ENCODE measurements at places on chromosomes 12 and 14.

DNA sequence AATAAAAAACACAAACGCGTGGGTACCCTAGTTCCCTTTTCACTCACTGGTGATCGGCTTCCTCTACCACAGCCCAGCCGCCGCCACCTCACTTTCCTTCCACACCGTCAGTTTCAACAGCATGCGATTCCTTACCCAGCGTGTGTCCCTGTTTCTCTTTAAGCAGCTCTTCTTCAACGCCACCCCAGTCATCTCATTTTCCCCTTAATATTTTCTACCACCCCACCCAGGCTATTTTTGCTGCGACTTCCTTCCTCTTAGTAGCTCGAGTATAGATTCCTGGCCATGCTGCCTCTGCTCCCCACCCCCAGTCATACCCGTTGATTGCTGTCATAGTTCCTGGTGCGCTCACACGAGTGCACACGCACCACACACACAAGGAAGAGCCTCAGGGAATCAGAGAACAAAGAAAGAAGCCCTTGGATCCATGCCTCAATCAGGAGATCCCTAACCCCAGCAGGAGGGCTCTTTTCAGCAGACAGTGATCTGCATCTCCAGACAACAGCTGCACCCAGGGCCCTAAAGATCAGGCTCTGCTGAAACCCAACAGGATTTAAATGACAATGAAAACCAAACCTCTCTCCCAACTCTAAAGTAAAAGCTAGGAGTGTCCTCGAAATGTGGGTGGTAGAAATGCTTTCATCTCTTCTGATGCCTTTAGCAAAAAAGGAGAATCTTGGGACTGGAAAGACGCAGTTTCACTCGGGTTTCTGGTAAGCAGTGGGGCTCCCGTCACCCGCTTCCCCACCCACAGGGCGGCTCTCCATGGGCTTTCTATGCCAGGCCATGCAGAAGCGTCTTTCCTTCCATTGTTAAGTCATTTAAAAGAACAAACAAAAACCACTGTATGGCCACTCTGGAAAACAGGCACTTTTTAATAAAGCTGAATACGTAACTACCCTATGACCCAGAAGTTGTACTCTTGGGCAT lies 23.8 kb downstream of the VPS37B start:
- DNase-seq, result no peak

DNA sequence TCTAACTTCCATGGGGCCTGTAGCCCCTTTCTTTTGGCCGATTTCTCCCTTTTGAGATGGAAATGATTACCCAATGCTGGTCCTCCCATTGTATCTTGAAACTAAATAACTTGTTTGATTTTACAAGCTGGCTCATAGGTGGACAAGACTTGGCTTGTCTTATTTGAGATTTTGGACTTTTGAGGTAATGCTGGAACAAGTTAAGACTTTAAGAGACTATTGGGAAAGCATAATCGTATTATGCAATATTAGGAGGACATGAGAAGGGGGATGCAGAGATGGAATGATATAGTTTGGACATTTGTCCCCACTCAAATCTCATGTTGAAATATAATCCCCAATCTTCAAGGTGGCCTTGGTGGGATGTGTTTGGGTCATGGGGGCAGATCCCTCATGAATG lies 49.2 kb upstream of the LYZ start:
- DNase-seq, result no peak

GRCh38 chr12:34346372-34347034 lies 324.2 kb downstream of the ALG10 start:
- DNase-seq, result no peak

GRCh38 chr12:59927032-59927431 lies 331.2 kb downstream of the SLC16A7 start:
- DNase-seq, result no peak

DNA sequence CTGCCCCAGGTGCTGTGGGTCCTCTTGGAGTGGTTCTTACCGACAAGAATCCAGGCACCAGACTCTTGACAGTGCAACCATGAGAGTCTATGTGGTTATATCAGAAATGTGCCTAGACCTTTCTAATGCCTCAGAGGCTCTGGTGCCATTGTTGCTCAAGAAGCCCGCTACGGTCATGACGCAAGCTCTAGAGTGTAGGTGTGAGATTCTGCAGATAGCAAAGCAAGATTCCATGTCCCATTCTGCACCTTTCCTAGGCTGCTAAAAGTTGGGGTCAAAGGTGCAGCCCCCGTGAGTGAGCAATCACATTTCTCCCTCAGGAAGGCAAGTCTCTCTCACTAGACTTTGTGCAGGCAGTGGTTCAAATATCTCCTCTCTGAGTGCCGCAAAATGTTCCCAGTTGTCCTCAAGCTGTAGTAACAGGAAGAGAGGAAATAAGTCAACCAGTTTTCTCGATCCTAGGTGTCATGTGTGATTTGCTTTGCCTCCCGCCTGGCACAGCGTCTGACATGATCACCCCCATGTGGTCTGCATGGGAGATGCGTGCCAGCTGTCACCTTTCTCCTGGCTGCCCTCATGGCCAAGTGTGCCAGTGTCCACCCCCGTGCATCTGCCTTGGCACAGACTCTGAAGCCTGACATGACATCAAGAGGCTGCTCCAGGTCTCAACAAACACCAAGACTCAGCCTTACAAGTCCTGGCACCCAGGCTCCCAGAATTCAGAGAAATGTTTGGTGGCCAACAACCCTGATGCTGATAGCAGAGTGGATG lies 122.5 kb upstream of the COCH start:
- DNase-seq, result no peak

GRCh38 chr14:105537580-105538474 lies 11.4 kb downstream of the TMEM121 start:
- no peak for DNase-seq

GRCh38 chr12:51702587-51702986 lies 111.6 kb downstream of the SCN8A start:
- DNase-seq, result no peak

DNA sequence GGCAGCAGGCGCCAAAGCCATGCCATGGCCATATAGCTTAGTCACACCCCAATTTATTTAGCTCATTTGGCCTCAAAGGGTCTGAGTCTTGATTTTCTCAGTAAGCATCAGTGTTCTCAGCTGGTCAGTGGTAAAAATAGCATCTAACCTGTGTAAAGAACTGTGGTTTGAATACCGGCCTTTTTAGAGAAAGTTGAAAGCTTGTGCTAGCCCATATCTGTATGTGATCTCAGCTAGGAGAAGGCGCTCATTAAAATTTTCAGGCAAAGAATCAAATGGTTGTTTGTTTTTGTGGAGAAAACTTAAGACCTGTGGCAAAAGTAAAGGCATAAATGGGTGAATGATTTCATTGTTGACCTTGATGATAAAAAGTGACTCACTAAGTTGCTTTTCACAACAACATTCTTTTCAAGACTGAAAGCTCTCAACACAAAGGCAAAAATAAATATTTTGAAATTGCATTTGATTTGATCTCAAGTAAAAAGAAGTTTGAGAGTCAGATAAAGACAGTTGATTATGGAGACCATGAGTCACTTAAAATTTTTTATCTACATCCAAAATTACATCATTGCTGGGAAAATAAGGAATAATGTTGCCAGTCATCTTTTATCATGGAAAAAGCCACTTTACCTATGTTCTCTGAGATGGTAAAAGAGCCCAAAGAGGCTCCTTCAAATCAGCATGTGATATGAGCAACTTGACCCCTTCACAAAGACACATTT lies 128.5 kb upstream of the RGS6 start:
- DNase-seq, result peak; percentile 73

- no peak for DNase-seq
Observed at GRCh38 chr12:131242741-131243496, 289.2 kb downstream of the ADGRD1 start.

DNA sequence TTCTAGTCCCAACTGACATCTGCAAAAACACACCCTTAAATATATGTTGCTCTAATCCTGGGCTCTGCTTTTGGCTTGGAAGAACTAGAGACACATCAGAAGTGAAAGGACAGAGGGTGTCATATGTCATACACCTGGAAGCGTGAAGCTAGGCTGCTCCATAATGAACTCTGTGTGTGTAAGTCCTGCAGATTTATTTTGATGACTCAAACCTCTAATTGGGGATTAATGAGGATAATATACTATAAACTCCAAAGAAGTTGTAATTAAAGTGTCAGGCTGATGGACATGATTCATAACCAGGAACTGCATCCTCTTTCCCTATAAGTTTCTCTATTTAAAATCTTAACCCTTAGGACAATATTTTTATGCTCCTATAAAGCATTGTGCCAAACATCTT lies 4.4 kb upstream of the KCNK10 start:
- DNase-seq, result no peak

DNA sequence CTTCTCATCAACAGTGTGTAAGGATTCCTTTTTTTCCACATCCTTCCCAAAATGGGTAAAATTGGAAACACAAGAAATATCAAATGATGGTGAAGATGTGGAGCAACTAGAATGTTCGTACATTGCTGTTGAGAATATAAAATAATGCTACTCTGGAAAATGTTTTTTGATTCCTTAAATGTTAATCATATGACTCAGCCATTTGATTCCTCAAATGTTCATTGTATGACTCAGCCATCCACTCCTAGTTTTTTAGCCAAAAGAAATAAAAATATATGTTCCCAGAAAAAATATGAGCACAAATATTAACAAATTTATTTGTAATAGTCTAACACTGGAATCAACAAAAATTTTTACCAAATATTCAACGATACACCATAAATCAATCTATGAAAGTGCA lies 1108.6 kb downstream of the LRFN5 start:
- DNase-seq, result no peak

GRCh38 chr14:89384023-89384422 lies 33.0 kb downstream of the FOXN3 start:
- no peak for DNase-seq

GRCh38 chr12:32757157-32757556 lies 1.5 kb upstream of the YARS2 start:
- DNase-seq, result no peak

DNA sequence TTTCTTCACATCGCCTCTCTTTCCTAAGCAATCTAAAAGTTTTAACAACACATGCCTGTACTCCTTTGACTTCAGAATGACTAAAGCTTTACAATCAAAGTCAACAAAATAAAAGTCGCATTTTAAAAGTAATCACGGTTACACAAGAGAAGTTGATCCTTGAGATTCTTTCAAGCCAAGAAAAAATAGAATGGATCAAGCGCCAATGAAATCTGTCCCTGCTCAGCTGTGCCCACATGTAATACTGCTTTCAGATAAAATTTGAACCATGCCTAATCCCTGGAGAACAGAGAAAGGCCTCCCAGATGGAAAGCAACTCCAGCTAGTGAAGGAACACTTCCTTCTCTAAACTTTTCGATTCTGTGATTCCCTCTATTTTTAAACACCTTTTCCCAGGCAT lies 113.1 kb downstream of the FBXL14 start:
- DNase-seq, result no peak

DNA sequence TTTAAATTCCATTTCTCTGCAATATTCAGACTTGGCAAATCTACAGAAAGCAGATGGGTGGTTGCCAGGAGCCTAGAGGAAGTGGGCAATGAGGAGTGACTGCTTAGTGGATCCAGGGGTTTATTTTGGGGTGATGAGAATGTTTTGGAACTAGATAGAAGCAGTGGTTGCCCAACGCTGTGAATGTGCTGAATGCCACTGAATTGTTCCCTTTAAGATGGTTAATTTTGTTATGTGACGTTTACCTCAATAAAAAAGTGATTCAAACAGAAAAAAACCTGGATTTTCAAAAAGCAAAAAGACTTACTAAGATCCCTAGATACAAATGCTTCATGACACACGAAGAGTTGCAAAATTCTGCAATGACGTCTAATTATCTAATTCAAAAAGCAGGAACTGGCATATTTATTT lies 34.2 kb downstream of the DAO start:
- no peak for DNase-seq

- no peak for DNase-seq
Observed at GRCh38 chr12:57066245-57066644, 12.3 kb downstream of the NEMP1 start.

- no peak for DNase-seq
Observed at GRCh38 chr12:120209851-120210250, 8.9 kb upstream of the RPLP0 start.

DNA sequence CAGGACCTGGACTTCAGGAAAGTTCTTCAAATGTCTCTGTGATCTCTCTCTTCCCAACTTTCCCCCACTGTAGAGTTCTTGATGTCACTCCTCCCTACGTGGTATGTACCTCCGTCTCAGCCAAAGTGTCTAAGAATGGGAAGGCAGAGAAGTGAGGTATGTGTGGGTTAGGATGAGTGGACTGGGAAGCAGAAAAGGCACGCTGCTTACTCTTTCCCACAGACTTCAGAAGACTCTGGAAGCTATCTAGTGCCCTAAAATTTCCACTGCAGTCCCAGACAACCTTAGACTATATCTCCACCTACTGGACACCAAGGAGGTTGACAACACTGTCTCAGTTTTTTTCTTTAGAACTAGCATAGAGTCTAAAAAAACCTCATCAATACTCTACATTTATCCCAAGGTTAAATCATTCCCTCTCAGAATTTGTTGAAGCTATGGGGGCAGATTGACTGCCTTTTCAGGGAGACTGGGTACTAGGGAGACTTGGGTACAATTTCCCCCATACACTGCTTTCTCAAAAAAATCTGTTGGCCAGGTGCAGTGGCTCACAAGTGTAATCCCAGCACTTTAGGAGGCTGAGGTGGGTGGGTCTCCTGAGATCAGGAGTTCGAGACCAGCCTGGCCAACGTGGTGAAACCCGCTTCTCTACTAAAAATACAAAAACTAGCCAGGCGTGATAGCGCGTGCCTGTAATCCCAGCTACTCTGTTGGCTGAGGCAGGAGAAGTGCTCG lies 20.6 kb upstream of the ITGA5 start:
- peak; percentile 27 for DNase-seq

GRCh38 chr12:131758016-131758739 lies 47.3 kb downstream of the SFSWAP start:
- no peak for DNase-seq

DNA sequence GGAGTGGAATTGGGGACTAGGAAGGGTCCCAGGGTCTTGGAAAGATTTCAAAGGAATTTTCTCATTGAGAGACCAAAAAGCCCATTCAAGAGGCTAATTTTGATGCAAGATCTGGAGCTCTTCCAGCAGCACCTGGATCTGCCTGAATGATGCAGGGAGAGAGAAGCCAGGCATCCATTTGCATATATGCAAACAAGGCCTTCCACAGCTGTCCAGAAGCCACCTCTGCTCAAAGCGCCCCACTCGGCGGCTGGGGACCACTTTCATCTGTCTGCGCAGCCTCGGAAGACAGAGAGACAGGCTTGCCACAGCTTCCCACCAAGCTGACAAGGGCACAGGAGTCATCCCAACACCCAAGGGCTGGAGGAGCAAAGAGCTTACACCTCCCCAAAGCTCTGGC lies 295.6 kb downstream of the DPF3 start:
- no peak for DNase-seq

- DNase-seq, result no peak
Observed at GRCh38 chr14:104879983-104880565, 15.0 kb downstream of the CEP170B start.

GRCh38 chr12:52310622-52311284 lies 10.4 kb downstream of the KRT83 start:
- DNase-seq, result peak; percentile 27

- peak; percentile 21 for DNase-seq
Observed at GRCh38 chr12:121352682-121353018, 439 bp upstream of the ANAPC5 start.

DNA sequence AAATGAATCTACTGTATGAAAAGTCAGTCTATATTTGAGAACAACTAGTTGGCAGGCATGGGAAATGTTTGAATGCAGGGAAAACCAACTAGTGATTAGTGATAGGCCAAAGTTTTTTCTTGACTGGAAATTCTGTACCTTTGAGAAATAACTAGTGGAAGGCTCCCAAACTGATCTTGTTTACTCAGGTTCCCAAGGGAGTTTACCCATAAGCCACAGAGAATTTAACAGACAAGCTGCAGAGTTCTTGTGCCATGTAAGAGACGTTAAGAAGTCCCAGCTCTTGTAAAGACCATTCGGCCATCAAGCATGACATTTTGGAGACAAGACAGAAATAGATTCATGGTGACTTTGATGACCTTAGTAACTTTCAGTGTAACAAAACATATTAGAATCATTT lies 1882.8 kb upstream of the SEL1L start:
- DNase-seq, result no peak
